Iris pigment epithelial cell (primary cell): ENCODE measurements at places on chromosomes 5 and 9.

DNA sequence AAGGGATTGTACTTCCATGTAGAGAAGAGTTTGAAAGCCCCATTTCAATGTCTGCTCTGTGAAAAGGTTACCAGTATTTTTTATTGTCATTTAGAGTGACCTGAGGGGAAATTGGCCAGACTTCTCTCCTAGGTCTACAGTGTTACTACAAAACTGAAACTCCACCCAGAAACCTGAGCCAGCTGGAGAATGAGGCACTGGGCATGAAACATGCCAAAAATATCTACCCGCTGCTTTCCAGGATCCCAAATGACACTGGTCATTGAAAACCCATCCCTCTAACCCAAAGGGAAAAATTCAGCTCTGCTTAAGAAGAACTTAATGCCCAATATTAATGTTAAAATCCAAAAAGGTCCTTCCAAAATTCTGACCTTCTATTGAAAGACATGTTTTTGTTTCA lies 99.2 kb upstream of the TRIM32 start:
- DNase-seq = no peak

- DNase-seq = no peak
Observed at GRCh38 chr9:24698881-24699518, 153.3 kb upstream of the IZUMO3 start.

- no peak for DNase-seq
Observed at GRCh38 chr5:5192681-5193080, 52.6 kb downstream of the ADAMTS16 start.

GRCh38 chr9:10525972-10526371 lies 86.8 kb downstream of the PTPRD start:
- no peak for DNase-seq

- no peak for DNase-seq
Observed at GRCh38 chr9:111147041-111147440, 108.8 kb upstream of the LPAR1 start.

- no peak for DNase-seq
Observed at GRCh38 chr5:180649297-180650039, at the start of gene FLT4. FLT4 (minus strand) TSS chr5:180649600; CDS start chr5:180649545, 55 bp downstream.

- DNase-seq = no peak
Observed at GRCh38 chr9:89363311-89363670, 45.0 kb downstream of the SECISBP2 start.

- DNase-seq = no peak
Observed at GRCh38 chr5:14219800-14220512, 76.8 kb downstream of the TRIO start.

GRCh38 chr5:23446424-23446823 lies 61.0 kb upstream of the PRDM9 start:
- DNase-seq = peak; percentile 86

DNA sequence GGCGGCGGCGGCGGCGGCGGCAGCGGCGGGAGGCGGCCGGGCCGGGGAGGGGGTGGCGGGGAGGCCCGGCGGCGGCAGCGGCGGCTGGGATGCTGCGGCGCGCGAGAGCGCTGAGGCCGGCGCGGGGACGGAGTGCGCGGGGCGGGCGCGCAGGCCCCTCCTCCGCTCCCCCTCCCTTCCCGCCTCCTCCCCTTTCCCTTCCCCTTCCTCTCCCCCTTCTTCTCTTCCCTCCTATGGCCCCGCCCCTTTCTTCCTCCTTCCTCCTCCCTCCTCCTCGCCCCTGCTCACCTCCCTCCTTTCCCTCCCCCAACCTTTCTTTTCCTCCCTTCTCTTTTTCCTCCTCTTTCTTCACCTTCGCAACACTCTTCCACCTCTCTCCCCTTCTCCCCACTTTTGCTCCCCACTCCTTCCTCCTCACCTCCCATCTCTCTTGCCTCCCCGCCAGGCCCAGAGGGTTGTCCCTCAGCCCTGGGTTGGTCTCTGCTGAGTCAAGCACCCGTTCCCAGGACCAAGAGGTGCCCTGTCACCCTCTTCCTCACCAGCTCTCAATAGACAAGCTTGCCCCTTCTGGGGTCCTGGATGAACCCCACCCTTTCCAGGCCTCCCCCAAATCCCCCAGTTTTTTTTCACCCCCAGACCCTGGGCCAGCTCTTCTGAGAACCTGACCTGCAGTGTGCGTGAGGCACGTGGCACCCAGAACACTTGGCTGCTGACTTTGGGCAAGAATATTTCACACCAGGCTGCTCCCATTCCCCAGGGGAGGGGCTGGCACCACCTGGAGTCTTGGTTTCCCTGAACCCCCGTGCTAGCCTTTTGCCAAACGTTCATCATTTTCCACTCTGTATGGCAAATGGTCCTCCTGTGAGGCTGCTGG lies at the start of gene SEMA4D:
Gene SEMA4D (minus strand): TSS at position 136 of the 874 bp plus-strand sequence. CDS start 92,657 bp downstream, outside the sequence.
- DNase-seq = peak; percentile 24

- DNase-seq = peak; percentile 72
Observed at GRCh38 chr5:76582230-76583162, 40.7 kb downstream of the F2RL2 start.

GRCh38 chr9:22913518-22913917 lies 466.9 kb downstream of the DMRTA1 start:
- no peak for DNase-seq

GRCh38 chr5:880816-881550 lies 11.6 kb downstream of the BRD9 start:
- DNase-seq = no peak

DNA sequence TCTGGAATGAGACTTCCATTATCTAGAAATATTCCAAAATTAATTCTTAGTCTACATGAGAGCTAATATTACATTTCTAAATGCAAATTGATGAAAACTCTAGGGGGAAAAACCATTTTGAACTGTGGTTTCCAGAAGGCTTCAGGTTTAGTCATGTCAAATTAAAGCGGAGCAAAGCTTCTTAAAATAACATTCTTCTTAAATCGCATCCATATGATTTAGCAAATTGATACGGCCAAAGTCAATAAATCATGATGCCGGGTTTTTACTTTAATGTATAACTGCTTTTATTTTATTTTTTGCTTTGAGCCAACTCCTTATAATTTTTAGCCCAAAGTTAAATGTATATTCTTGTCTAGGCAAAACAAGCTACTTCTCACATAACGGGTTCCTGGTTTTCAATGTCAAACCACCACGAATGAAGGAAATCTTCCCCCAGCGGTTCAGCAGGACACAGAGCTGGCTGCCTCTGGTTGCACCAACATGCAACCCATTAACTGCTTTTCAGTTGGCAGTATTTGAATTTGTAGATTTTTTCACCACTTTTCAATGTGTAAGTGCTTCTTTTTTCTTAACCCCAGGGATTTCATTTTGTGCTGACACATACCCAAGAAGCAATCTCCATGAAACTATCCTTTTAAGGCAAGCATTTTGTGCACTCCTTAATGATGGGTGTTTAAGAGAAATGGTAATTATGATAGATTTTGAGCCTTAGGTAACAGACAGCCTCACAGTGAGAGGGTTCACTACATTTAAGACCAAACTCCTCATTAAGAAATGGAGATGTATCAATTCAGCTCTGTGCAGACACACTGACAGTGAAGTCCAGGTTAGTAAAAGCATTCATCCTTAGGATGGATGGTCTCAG lies 35.5 kb downstream of the EFNA5 start:
- no peak for DNase-seq

- DNase-seq = no peak
Observed at GRCh38 chr5:44708602-44709001, 100.1 kb upstream of the MRPS30 start.

DNA sequence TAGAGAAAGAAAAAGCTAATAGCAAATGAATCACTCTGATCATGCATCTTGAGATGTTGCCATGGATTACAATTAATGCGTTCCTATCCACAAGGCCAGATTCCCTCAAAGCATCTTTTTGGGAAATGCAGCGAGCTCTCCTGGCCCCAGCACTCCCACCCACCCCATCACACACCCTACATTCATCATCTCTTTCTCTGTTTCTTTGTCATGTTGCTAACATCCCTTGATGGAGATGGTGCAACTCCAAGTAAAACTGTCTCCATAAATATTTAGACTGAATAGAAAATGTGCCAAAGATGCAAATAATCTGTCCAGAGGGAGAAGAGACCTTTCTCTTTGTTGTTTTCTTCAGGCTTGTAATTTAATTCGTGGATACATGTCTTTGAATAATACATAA lies 30.8 kb upstream of the TNC start:
- DNase-seq = no peak
